ENCODE measurements at places on chromosomes 6 and 20.
A peak's percentile ranks its signal among the peaks of the same experiment; 100 is the strongest.

DNA sequence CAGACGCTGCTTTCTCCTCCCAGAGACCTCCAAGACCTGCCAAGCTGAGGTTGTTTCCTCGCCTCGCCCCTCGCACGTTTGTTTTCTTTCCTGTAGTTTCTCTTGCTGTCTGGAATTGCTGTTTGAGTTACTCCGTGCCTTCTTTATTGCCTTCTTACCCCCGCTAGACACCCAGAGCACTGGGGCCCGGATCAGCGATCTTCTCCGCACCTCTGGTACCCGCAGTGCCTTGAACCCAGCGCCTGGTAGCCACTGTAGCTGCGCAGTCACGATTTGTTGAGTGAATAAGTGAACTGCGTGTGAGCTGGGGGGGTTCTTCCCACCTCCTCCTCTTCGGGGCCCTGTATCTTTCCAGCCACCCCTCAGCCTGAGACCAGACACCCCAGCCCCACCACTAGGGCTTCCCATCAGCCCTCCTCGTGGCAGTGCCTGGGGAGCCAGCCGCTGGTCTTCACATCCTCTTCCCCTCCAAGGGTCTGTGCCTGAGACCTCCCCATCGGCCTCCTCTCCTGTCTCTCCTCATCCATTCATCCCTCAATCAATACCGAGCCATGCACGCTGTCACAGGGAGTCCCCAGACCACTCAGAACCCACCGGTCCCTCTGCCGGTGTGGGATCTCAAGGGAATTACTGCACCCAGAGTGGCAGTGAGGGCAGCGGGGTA is 849 bp upstream of the BMP7 start:
- no peak for DNase-seq

DNA sequence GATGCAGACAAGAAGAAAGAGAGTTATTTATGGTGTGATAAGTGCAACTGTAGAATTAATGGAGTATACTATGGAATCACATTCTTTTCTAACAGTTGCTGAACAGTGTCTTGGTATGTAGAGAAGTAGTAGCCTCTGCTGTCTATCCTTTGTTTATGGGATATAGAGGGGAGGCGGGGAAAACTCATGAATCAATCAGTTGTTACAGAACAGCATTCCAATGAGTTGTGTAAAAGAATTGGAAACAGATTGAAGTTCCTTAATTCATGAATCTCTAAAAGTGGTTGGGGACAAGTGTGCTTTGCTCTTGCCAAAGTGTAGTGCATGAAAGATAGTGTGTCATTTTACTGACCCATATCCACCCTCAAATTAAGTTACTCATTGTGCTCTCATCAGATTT is 77.7 kb downstream of the FLRT3 start:
- no peak for DNase-seq

GRCh38 chr20:48722002-48722731 is 105.6 kb downstream of the PREX1 start:
- DNase-seq = peak; percentile 84

DNA sequence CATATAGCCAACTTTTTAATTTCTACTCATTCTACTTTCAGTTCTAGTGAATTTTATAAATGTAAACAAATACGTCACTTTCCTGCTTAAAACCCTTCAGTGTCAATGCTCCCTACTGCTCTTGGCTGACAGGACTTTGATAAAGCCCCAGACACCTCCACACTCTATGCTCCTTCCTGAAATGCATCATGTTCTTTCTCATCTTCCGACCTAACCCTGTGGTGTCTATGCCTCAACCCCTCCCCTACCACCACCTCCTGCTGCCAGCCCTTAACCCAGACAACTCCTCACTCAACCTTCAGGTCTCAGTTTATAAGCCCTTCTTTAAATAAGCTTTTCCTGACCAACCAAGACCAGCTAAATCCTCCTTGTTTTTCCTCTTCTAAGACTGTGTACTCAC is 19.1 kb downstream of the TLDC2 start:
- no peak for DNase-seq

- no peak for DNase-seq
Observed at GRCh38 chr20:4813076-4813862, 91.6 kb downstream of the PRND start.

DNA sequence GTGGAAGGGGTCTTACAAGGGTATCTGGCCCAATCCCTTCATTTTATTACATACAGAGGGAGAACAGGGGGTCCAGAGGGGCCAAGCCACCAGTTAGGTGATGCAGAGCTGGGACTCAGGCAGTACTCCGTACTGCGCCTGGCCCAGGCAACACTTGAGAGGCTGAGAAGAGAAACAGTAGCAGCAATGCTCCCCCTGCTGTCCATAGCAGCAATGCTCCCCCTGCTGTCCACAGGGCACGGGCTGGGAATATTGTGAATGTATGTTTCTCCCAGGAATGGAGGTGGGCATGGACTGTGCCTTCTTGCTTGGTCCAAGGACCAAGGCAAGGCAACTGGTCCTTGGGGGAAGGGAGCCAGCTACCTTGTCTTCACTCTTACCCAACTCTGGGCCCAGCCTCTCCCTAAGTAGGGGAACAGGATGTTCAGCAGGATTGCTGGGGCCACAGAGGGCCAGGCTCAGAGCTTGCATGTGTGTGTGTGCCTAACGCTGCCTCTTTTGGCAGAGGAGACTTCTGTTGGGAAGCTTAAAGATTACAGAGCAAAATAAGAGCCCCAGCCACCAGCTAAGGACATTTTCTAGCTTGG is 14.8 kb upstream of the FAM83C start:
- no peak for DNase-seq

DNA sequence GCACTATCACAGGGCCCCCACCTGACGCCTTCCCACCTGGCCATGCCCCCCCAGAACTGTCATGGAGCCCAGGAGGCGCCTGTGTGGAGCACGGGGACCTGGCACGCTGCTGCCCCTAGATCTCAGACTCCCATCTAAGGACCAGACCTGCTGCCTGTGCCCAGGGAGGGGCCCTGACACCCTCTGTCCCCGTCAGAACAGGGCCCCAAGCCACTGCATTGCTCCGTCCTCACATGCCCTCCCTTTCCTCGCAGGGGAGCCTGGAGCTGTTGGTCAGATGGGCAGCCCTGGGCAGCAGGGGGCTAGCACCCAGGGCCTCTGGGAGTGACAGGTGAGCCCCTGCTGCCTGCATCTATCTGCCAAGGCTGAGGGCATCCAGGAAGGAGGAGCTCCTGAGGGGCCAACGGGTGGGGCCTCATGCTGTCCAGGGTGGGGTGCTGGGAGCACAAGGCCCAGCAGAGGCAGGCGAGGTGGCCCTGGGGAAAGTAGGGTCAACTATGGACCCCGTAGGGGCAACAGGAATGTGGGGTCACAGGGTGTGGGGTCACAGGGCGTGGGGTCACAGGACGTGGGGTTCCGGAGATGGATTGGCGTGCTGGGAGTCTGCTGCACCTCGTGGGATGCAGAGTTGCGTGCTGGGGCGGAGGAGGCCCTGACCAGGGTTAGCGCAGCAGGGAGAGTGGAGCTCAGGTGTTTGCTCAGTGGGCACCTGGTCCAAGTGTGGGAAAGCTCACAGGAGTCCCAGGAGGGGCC is 31.6 kb downstream of the CHRNA4 start:
- DNase-seq = no peak

- DNase-seq = no peak
Observed at GRCh38 chr6:30901436-30901835, 6.6 kb upstream of the GTF2H4 start.

GRCh38 chr20:60751826-60752225 is 500.2 kb upstream of the CDH4 start:
- DNase-seq = no peak
